ENCODE measurements at places on chromosomes 3 and 15. TPM values are rescaled to one million over a fixed set of nuclear protein-coding genes. Genes with fewer than 3 reads are reported as not detected.

The ATP2C1 gene
- 38.0 TPM for total RNA-seq

- no peaks in the 10 kb centered on the region for H3K27me3 ChIP-seq
- no peak overlapping the region for H3K4me3 ChIP-seq
- DNase-seq = no peak
- no peak overlapping the region for H3K27ac ChIP-seq
- no peaks in the 10 kb centered on the region for H3K36me3 ChIP-seq
These were observed 80.5 kb downstream of the UBE2E2 start for GRCh38 chr3:23283625-23284024.

DNA sequence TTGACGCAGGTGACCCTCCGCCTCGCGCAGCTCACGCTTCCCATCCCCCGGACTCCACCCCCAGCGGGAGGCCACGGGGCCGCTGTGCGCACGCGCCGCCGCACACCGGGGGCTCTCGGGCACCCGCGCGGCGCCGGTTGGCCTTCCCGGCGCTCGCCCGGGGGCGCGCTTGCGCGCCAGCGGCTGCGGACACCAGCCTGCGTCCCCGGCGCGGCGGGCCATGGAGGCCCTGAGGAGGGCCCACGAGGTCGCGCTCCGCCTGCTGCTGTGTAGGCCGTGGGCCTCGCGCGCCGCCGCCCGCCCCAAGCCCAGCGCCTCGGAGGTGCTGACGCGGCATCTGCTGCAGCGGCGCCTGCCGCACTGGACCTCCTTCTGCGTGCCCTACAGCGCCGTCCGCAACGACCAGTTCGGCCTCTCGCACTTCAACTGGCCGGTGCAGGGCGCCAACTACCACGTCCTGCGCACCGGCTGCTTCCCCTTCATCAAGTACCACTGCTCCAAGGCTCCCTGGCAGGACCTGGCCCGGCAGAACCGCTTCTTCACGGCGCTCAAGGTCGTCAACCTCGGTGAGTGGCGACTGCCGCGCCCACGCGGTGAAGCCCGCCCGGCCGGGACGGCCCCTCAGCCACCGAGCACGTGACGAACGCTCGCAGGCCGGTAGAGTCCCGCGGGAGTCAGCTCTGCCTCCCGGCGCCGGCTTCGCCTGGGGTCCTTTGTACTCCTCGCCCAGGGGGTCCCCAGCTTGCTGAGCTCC is at the start of gene C15orf61:
Gene C15orf61, plus strand, starts transcription at position 103 of the 754 bp plus-strand sequence. Its CDS starts 118 bp downstream, at position 221.
- H3K4me1 ChIP-seq = peaks cover 27% of the 10 kb centered on the region
- no peaks in the 10 kb centered on the region for H3K36me3 ChIP-seq
- no peaks in the 10 kb centered on the region for H3K27me3 ChIP-seq
- H3K27ac ChIP-seq = peak within 1 kb of the TSS; percentile 98
- H3K4me3 ChIP-seq = peak within 1 kb of the TSS; percentile 86
- peak; percentile 92 for DNase-seq

The FAM107A gene
- total RNA-seq = 35.2 TPM

The PCOLCE2 gene
- 33.9 TPM for total RNA-seq

- no peak overlapping the region for H3K27ac ChIP-seq
- H3K36me3 ChIP-seq = no peaks in the 10 kb centered on the region
- no peaks in the 10 kb centered on the region for H3K27me3 ChIP-seq
- DNase-seq = no peak
- H3K4me3 ChIP-seq = no peak overlapping the region
These were observed 187.8 kb downstream of the PYDC2 start for GRCh38 chr3:191648787-191649186.

DNA sequence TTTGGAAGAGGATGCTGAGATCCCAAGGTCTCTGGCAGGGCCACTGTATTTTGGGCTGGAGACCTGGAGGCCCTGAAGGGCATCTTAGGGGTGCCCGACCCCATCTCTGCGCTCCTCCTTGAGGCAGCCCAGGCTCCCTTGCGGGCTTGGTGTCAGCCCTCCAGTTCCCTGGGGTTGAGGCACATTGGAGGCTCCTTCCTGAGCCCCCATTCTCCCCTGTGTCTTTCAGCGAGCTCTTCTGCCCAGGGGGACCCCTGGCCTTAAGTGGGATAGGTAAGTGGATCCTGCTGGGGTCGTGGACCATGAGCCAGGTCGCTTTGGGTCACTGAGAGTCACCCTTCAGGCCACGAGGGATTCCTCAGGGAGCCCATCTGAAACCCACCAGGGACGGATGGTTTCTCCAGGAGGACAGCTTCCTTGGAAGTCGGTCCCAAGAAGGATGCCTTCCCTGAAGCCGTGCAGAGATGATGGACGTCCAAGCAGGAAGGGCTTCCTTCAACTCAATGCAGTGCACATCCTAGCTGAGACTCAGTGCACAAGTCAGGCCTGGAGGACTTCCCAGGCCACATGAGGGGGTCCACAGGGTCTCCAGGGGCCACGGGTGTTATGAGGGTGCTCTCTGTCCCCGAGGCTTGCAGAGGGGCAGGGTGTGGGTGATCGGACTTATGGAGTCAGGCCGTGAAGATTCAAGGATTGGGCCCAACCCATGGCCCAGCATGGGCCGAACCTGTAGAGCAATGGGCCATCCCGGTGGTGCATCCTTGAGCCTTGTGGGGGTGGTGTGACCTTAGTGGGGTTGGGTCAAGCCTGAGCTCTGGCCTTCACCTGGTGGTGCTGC is 224.3 kb downstream of the SNRPN start:
- H3K4me1 ChIP-seq = no peaks in the 10 kb centered on the region
- DNase-seq = no peak
- H3K27ac ChIP-seq = no peak overlapping the region
- no peaks in the 10 kb centered on the region for H3K36me3 ChIP-seq

- no peak for DNase-seq
- H3K4me3 ChIP-seq = peak overlapping the region; percentile 85
- peaks cover 22% of the 10 kb centered on the region for H3K36me3 ChIP-seq
- H3K27ac ChIP-seq = peak overlapping the region; percentile 84
- H3K4me1 ChIP-seq = peaks cover 18% of the 10 kb centered on the region
These were observed 32.3 kb downstream of the RPN1 start for GRCh38 chr3:128618398-128618726.

DNA sequence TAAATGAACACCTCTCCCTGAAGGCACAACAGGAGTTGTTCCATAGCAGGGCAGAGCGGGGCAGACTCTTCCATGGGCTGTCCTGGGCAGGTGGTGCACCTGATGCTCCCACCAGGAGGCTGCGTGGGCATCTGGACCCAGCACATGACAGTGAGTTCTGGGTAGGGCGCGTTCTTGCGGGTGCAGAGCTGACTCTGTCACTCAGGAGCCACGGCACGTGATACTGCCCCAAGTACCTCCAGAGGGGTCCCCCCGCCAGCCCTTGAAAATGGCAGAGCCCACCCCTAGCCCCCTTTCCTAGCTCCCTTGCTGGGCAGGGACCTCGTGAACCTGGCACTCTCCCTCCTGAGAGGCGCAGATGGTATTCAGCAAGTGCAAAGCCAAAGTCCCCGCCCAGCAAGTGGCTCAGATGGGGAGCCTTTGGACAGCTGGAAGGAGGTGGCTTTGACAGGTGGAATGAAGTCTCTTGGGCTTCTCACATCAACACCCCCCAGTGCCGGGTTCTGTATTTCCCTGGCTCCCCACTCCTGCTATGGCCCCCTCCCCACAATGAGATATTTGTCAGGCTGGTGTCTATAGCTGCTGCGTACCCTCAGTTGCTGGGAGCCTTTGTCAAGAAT is 172.1 kb downstream of the TBC1D2B start:
- DNase-seq = peak; percentile 53
- no peaks in the 10 kb centered on the region for H3K36me3 ChIP-seq
- H3K27me3 ChIP-seq = no peaks in the 10 kb centered on the region
- H3K4me1 ChIP-seq = no peaks in the 10 kb centered on the region
- H3K27ac ChIP-seq = no peak overlapping the region
- no peak overlapping the region for H3K4me3 ChIP-seq

GRCh38 chr3:98890181-98890835 is 11.2 kb downstream of the DCBLD2 start:
- no peaks in the 10 kb centered on the region for H3K36me3 ChIP-seq
- no peak overlapping the region for H3K27ac ChIP-seq
- H3K4me3 ChIP-seq = no peak overlapping the region
- DNase-seq = no peak
- H3K27me3 ChIP-seq = no peaks in the 10 kb centered on the region

- H3K36me3 ChIP-seq = no peaks in the 10 kb centered on the region
These were observed 16.2 kb upstream of the ITGA11 start for GRCh38 chr15:68447976-68448755.

DNA sequence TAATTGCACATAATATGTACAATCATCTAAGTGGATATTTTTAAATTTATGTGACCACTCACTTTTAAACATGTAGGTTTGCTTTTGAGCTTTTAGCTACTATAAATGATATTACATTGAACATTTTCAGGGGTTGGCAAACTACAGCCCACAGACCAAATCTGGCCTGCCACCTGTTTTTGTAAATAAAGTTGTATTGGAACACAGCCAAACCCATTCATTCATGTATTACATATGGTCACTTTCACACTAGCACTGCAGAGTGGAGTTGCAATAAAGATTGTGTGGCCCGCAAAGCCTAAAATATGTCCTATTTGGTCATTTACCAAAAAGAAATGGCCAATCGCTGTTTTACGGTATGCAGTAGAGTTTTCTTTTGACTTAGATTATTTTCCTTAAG is 21.2 kb downstream of the CMTM7 start:
- DNase-seq = no peak
- no peak overlapping the region for H3K27ac ChIP-seq
- no peaks in the 10 kb centered on the region for H3K4me1 ChIP-seq
- H3K27me3 ChIP-seq = no peaks in the 10 kb centered on the region
- no peaks in the 10 kb centered on the region for H3K36me3 ChIP-seq

The LTF gene
- total RNA-seq = 0.16 TPM

The GPR62 gene
- not detected for total RNA-seq

- H3K27me3 ChIP-seq = no peaks in the 10 kb centered on the region
- no peak overlapping the region for H3K4me3 ChIP-seq
- H3K4me1 ChIP-seq = no peaks in the 10 kb centered on the region
- H3K27ac ChIP-seq = no peak overlapping the region
- no peaks in the 10 kb centered on the region for H3K36me3 ChIP-seq
These were observed 4.2 kb downstream of the SCN10A start for GRCh38 chr3:38811822-38812221.

DNA sequence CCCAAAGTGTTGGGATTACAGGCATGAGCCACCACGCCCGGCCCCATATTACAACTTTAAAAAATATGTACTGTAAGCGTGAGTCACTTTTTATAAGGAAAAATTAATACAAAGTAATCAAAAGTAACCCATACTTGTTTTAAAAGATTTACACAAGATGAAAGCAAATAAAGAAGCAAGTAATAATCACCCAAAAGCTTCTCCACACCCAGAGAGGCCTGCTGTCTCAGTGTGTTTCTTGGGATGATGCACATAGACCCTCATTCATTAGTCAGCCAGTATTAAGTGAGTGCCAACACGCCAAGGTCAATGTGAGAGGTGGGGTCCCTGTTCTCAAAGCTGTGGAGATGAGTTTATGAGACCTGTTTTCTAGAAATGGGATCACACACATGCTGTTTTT is 12.0 kb downstream of the RPL32 start:
- no peak for DNase-seq
- H3K27me3 ChIP-seq = no peaks in the 10 kb centered on the region
- peaks cover 51% of the 10 kb centered on the region for H3K36me3 ChIP-seq
- H3K4me1 ChIP-seq = no peaks in the 10 kb centered on the region

GRCh38 chr3:48397767-48398681 is 26.0 kb downstream of the FBXW12 start:
- H3K4me3 ChIP-seq = no peak overlapping the region
- peaks cover 5% of the 10 kb centered on the region for H3K27me3 ChIP-seq
- H3K36me3 ChIP-seq = no peaks in the 10 kb centered on the region
- H3K27ac ChIP-seq = no peak overlapping the region
- peaks cover 20% of the 10 kb centered on the region for H3K4me1 ChIP-seq

The DYNLT2B gene
- total RNA-seq = 17.8 TPM

The TUSC7 gene
- not detected for total RNA-seq

- no peaks in the 10 kb centered on the region for H3K36me3 ChIP-seq
- no peak for DNase-seq
- no peaks in the 10 kb centered on the region for H3K27me3 ChIP-seq
- peaks cover 90% of the 10 kb centered on the region for H3K4me1 ChIP-seq
These were observed 198.6 kb upstream of the IL12A start for GRCh38 chr3:159789742-159790635.

GRCh38 chr3:38129058-38129457 is 7.9 kb downstream of the ACAA1 start:
- no peak for DNase-seq
- no peak overlapping the region for H3K27ac ChIP-seq
- peaks cover 90% of the 10 kb centered on the region for H3K36me3 ChIP-seq
- peaks cover 12% of the 10 kb centered on the region for H3K4me1 ChIP-seq
- no peak overlapping the region for H3K4me3 ChIP-seq

- H3K27me3 ChIP-seq = no peaks in the 10 kb centered on the region
- no peak for DNase-seq
- H3K27ac ChIP-seq = peak overlapping the region; percentile 98
- H3K36me3 ChIP-seq = no peaks in the 10 kb centered on the region
These were observed 2.5 kb downstream of the PFN2 start for GRCh38 chr3:149968216-149968615.

DNA sequence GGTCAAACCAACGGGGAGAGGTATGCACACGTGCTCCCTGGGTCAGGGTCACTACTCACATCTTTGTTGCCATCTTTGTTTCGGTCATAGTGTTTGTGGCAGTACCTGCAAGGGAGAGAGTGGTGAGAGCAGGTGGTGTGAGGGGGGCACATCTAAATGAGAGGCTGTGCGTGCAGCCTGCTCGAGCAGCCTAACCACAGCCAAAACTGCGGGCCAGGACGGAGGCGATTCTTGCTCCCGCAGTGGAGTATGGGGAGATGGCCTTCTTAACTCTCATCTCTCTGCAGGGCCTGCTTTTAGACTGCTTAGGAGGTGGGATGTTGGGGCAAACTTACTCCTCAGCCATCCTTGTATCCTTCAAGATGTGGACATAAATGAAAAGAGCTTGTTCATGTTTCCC is 6.9 kb upstream of the PLA2G4F start:
- no peak overlapping the region for H3K27ac ChIP-seq
- H3K27me3 ChIP-seq = no peaks in the 10 kb centered on the region
- no peak overlapping the region for H3K4me3 ChIP-seq
- DNase-seq = no peak

DNA sequence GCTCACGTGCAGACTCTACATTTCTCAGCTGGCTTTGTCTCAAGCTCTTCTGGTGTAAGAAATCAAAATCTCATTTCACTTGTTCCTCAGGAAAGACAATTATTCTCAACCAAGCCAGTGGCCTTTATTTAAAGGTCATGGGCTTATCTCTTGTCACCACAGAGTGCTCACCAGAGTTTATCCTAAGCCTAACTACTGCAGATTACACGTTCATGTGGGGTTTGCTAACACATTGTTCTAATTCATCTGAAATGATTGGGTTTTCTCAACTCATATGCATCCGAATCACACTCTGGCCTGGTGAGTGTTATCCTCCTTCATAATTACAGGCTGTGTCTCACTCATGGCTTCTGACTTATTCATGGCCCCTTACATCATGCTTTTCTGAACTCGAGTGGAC is 83.3 kb upstream of the TSC22D2 start:
- no peak overlapping the region for H3K4me3 ChIP-seq
- H3K4me1 ChIP-seq = no peaks in the 10 kb centered on the region
- H3K36me3 ChIP-seq = no peaks in the 10 kb centered on the region

- no peak overlapping the region for H3K27ac ChIP-seq
- no peaks in the 10 kb centered on the region for H3K27me3 ChIP-seq
- H3K4me3 ChIP-seq = no peak overlapping the region
These were observed 76.4 kb downstream of the CHSY1 start for GRCh38 chr15:101175401-101175800.

- no peak overlapping the region for H3K27ac ChIP-seq
- no peaks in the 10 kb centered on the region for H3K4me1 ChIP-seq
- DNase-seq = no peak
- peaks cover 20% of the 10 kb centered on the region for H3K36me3 ChIP-seq
- H3K4me3 ChIP-seq = no peak overlapping the region
These were observed 47.0 kb upstream of the PPIB start for GRCh38 chr15:64209680-64210334.

Measured in sigmoid colon (tissue), 7 donors.